ENCODE measurements at places on chromosomes 1 and 21. TPM values are rescaled to one million over a fixed set of nuclear protein-coding genes. Genes with fewer than 3 reads are reported as not detected.

KRTAP26-1 gene
- total RNA-seq: not detected

NES gene
- 13.4 TPM for total RNA-seq

IL6R gene
- total RNA-seq: 6.7 TPM

FAM78B gene
- total RNA-seq: under 0.01 TPM

NUAK2 gene
- total RNA-seq: 30.1 TPM

CRP gene
- total RNA-seq: not detected

LAMC1 gene
- 216 TPM for total RNA-seq

NBPF11 gene
- 2.0 TPM for total RNA-seq

AJAP1 gene
- 0.13 TPM for total RNA-seq

CD48 gene
- total RNA-seq: not detected

ANXA9 gene
- total RNA-seq: 1.3 TPM

DNAJC6 gene
- 4.7 TPM for total RNA-seq

TMEM81 gene
- 1.5 TPM for total RNA-seq

KRTAP19-7 gene
- total RNA-seq: not detected

TNNI3K gene
- total RNA-seq: under 0.01 TPM

LY9 gene
- total RNA-seq: not detected

BEND5 gene
- total RNA-seq: 3.5 TPM
